ENCODE measurements at places on chromosomes 5 and 9.

GRCh38 chr5:2101685-2102084 is 219.0 kb upstream of the IRX4 start:
- DNase-seq = no peak

DNA sequence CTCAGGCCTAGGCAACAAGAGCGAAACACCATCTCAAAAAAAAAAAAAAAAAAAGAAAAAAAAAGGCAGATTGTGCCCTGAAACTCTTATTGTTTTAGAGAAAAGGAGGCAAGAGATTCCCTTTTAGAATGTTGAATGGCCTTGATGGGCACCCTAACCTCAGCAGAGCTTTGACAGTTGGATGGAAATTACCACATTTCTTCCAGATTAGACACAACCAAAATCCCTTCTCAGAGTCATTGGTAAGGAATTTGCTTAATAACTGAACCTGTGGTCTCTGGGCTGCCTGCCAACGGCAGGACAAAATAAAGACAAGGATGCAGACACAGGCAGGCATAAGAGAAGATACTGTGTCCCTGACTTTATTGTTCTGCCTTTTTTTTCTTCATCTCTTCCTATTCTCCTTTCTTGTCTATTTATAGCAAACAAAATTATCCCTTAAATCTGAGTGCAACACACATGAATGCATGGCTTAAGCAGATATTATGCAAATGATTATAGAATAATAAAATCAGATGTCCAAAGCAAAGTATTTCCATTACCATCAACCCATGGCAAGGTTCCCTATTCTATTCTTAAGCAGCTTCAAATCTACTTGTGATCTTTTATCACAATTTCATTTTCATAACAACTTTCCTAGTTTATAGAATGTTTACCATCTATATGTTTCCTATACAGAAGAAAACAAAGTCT is 37.3 kb upstream of the TRIO start:
- DNase-seq = no peak

GRCh38 chr5:65050826-65051498 is 282.2 kb downstream of the CWC27 start:
- DNase-seq = no peak

DNA sequence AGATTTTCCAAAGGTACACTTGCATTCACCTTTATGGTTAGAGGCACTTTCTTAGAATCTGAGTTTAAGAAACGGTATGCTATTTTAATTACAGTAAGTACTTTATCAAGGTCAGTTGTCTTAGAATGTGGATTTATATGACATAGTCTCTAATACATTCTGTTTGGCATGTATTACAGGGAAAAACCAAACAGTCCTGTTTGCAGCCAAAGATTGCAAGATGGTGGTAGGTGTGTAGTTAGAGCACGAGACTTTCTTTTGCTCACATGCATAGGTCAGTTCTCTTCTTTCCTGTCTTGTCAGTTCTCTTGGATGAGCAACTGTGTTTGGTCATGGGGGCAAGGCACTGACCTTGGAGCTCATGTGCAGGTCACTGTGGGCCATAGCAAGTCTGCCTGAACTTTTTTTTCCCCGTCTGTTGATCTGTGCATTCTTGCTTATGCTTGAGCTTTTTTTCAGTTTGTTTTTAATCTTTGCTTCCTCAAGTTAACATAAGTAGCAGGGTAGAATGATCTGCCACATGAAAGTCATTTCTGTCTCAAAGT is 20.6 kb downstream of the ZSWIM6 start:
- DNase-seq = no peak

- no peak for DNase-seq
These were observed 38.4 kb downstream of the PPP1R2B start for GRCh38 chr5:156888520-156888919.

DNA sequence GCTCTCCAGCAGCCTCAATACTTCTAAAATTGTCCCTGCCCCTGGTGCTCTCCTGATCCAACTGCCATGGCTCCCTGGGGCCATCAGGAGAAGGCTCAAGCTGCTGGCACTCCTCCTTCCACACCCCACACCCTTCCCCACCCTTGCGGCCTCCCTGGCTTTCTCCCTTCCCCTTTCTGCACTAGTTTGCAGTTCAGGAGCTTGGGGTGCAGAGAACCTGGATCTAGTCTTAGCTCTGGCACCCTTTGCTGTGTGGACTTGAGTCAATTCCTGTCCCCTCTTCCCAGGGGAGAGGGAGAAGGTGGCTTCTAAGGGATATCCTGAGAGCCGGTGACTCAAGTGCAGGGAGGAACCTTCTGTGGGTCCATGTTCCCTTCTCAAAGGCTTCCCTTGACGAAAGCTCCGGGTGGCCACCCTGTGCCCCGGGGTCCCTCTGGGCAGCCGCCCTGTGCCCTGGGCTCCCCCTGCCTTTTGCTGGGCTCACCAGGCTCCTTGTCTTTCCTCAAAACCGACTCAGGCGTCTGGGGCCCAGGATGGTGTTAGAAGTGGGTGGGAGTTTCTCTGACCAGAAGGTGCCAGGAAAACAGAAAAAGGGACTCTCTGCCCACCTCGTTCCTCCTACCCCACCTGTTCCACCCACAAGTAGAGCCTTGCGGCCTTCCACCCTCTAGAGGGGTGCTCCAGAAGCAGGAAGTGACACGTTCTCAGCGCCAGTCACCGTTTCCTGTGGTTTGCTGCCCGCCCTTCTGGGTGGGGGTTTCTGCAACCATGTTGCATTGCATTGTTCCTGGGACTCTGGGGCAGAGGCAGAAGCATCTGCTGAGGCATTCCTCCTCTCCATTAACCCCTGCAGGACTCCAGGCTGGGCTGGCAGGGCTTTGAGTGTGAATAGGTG is 15.0 kb downstream of the GLIPR2 start:
- no peak for DNase-seq

GRCh38 chr5:111389390-111390082 is 122.8 kb downstream of the STARD4 start:
- DNase-seq = no peak

GRCh38 chr5:30765227-30765626 is 428.3 kb upstream of the CDH6 start:
- DNase-seq = no peak

- DNase-seq = peak; percentile 27
These were observed 54.2 kb downstream of the FNBP1 start for GRCh38 chr9:129988607-129989361.

DNA sequence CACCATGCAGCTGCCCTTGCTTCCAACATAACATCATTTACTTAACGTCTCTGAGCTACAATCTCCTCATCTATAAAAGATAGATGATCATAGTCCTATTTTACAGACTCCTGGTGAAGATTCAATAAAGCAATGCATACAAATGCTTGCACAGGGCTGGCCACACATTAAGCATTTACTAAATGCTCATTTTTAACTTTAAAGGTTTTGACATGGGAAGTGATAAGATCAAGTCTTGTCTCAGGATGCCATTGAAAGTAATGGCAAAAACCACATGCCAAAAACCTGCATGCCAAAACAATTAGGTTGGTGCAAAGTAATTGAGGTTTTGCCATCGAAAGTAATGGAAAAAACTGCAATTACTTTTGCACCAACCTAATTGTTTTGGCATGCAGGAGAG is 181.2 kb upstream of the ADRA1B start:
- no peak for DNase-seq

- no peak for DNase-seq
These were observed 9.0 kb upstream of the PHF19 start for GRCh38 chr9:120885958-120886357.

GRCh38 chr5:163677092-163677491 is 171.7 kb downstream of the MAT2B start:
- DNase-seq = no peak

DNA sequence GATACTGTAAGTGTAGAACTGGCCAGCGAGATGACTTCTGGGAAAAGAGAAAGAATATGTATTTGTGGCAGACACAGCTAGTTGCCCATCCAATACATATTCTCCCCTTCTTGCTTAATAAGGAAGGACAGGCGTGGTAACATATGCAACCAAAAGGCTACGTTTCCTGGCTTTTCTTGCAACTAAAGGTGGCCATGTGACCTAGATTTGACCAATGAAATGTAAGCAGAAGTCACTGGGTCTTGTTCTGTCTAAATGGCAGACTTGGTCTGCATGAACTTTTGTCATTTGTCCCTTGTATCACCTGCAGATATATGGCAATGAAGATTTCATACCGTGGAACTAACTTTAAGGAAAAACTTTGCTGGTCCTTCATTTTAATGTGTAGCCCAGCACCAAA is 183.8 kb downstream of the CDH12 start:
- DNase-seq = no peak

DNA sequence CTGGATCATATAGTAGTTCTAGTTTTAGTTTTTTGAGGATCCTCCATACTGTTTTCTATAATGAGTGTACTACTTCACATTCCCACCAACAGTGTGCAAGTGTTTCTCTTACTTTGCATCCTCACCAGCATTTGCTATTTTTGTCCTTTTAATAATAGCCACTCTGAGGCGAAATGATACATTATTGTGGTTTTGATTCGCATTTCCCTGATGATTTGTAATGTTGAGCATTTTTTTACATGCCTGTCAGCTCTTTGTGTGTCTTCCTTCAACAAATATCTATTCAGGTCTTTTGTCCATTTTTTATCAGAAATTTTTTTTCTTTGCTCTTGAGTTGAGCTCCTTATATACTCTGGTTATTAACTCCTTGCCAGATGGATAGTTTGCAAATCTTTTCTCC is 114.0 kb downstream of the ADAMTSL1 start:
- DNase-seq = no peak

- no peak for DNase-seq
These were observed 24.6 kb downstream of the EDIL3 start for GRCh38 chr5:84360056-84360455.

- DNase-seq = no peak
These were observed 58.2 kb downstream of the PLK2 start for GRCh38 chr5:58401701-58402100.

DNA sequence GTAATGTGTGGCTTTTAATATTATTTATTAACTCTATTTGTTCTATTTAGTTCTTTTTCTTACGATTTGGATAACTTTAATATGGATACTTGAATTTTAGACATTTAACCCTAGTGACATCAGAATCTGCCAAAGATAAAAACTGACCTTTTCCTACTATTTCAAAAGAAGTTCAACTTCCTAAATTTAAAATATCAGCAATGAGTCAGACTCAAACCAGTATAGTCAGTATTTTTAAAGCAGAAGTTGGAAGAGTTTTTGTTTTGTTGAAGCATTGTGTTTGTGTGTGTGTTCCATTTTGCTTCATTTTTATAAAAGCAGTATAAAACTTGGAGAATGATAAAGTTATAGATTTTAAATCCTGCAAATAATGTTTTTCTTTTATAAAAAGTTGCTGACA is 251.8 kb upstream of the RASA1 start:
- DNase-seq = no peak

DNA sequence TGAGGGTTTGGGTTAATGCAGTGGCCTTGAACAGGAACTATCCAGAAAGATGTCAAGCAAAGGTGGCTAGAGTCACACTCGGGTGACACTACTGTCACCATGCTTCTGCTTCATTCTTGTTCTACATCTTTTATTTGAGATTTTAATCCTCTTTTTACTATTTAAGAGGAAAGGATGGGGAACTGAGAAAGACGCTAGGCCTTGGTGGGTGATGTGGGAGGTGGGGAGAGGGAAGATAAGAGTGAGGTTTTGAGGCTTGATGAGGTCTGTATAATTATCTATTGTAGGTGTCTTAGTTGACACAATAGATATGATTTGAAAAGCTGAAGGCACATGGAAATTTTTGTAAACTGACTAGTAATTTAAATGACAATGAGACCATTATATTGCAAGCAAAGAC is 3.5 kb upstream of the BASP1 start:
- DNase-seq = no peak

GRCh38 chr5:134053840-134054338 is 49.1 kb upstream of the VDAC1 start:
- peak; percentile 37 for DNase-seq

GRCh38 chr9:128911529-128912035 is 9.2 kb upstream of the PHYHD1 start:
- DNase-seq = peak; percentile 28

DNA sequence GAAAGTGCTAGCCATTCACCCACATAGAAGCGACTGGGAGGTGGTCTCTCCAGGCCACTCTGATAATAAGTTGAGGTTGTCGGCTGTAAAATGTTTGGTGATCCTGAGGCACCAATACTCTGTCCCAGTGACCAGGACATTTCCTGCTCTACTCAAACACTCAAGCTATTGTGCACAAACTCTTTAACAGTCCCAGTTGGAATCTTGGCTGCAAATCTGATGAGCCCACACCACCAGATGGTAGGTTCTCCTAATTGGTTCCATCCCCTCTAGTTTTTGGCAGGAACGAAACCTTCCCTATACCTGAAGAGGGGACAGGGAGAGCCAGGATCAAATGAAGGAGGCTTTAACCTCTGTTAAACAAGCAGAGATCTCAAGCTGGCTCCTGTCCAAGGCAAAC is 14.3 kb downstream of the GRIA1 start:
- DNase-seq = no peak

DNA sequence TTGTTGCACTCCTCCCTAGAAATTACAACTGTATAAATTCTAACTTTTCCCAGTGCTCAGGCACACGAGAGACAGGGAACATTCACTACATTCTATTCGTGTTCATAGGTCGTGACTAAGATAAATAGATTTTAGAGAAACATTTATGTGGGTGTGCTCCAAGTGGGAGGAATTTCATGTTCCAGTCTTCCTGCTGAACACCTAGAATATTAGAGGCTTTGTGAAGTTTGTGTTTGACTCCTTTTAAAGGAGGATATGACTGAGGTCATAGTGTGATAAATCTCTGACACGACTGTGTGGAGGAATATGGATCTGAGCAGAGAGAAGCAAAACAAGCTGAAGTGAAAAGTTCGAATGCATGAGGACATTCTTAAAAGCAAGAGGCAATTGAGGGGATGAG is 355.3 kb downstream of the ZSWIM6 start:
- DNase-seq = no peak

DNA sequence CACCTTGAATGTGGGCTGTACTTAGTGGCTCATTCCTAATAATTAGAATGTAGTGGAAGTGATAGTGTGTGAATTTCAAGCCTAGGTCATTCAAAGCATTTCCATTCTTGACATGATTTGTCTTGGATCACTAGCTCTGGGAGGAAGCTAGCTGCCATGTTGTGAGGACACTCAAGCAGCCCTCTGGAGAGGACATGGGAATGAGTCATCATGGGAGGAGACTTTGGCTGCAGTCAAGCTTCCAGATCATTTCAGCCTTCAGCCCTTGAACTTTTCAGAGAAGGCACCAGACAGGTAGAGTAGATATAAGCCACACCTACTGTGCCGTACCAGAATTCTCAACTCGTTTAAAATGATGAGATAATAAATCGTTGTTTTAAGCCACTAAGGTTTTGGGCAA is 506.9 kb downstream of the ZNF608 start:
- DNase-seq = no peak

Measured in GM23338 (cell line).